ENCODE measurements at places on chromosomes 3 and 15.

- DNase-seq = no peak
Measured at GRCh38 chr3:183381179-183381578, 47.2 kb downstream of the MCF2L2 start.

DNA sequence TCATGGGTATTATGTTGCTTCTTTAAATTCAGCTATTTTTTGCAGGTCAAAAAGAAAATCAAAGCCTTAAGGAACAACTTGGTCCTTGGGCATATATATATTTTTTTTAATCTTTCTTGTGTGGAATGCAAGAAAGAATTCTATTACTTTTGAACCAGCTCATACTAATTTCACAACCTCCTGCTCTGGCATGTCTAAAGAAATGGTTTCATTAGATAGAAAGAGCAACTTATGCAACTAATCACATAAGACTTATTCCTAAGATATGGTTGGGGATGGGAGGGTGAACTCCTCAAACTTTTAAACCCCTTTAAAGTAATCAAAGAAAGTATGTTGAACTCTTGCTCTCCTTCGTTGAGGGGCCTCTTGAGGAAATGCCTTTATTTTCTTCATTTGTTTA lies 114.9 kb downstream of the GMNC start:
- no peak for DNase-seq

GRCh38 chr3:175274474-175275218 lies 415.5 kb downstream of the NAALADL2 start:
- peak; percentile 29 for DNase-seq

- DNase-seq = peak; percentile 6
Measured at GRCh38 chr3:48398701-48399386, 26.8 kb downstream of the FBXW12 start.

- peak; percentile 44 for DNase-seq
Measured at GRCh38 chr15:44710236-44711095, 657 bp downstream of the PATL2 start.

DNA sequence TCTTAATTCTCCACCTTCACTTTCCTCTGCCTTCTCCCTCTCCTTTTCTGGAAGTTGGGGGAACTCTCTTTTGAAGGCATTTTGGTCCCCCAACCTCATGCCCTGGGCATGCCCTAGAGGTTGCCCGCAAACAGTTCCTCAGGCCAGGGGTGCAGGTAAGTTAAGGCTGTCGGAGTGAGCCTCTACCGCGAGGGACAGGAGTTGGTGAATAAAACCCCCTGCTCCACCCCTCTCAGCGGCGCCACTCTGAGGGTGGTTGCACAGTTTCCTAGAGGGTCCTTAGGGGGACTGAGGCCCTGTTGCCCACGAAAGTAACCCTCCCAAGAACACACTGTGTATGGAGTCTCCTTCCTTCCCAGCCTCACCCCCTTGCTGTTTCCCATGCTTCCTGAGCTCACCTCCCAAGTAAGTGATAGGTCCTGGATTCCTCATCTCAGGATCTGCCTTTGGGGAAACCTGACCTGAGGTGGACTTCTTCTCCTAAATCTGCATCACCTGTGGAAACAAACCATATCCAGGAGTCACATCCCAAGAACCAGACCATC lies 23.1 kb upstream of the THSD4 start:
- DNase-seq = no peak

DNA sequence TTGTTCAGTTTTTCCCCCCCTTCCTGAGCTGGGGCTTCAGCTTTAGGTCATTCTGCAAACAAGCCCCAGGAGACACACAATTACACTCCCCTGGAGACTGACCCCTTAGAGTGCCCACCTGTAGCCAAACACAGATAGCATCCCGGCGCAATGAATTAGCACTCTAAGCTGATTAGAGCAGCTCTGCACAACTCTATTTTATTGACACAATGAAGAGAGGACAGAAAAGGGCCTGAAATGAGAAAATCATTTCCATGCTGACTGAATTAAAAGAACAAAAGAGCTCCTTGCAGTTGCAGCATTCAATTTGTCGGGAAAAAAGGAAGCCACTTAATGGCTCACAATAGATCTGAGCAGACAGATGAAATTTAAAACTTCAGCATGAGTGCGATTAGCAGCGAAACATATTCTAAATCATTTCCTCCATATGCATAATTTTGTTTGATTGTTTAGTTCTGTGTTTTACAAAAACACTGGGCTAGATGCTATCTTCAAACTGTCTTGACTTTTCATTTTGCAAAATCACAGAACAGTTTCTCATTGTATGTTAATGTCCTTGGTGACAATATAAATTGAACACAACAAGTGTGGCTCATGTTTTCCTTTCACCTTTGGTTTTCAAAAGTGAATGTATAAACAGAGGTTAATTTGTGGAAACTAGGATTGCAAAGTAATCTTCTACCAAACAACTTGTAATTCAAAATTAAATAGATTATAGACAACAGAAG lies 308.6 kb downstream of the MECOM start:
- DNase-seq = no peak

GRCh38 chr15:35911052-35911777 lies 365.2 kb upstream of the DPH6 start:
- no peak for DNase-seq

DNA sequence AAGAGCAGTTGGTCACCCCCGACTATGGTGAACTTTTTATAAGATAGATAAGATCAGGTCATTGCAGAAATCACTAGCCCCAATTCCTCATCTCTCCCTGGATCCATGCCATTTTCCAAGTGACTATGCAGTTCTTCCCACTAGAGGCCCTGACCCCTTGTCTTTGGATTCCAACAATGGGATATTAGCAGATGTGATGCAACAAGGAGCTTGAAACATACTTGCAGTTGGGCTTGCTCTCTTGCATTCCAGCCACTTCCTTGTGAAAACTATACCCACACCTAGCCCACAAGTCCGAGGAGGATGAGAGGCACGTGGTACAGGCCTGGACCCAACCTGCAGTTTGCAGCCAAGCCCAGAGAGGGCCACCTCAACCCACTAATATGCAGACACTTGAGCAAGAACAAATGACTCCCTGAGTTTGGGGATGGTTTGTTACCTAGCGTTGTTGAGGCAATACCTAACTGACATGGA lies 60.6 kb downstream of the SUCLG2 start:
- no peak for DNase-seq

GRCh38 chr3:11248596-11248995 lies 23.6 kb upstream of the ATG7 start:
- no peak for DNase-seq

DNA sequence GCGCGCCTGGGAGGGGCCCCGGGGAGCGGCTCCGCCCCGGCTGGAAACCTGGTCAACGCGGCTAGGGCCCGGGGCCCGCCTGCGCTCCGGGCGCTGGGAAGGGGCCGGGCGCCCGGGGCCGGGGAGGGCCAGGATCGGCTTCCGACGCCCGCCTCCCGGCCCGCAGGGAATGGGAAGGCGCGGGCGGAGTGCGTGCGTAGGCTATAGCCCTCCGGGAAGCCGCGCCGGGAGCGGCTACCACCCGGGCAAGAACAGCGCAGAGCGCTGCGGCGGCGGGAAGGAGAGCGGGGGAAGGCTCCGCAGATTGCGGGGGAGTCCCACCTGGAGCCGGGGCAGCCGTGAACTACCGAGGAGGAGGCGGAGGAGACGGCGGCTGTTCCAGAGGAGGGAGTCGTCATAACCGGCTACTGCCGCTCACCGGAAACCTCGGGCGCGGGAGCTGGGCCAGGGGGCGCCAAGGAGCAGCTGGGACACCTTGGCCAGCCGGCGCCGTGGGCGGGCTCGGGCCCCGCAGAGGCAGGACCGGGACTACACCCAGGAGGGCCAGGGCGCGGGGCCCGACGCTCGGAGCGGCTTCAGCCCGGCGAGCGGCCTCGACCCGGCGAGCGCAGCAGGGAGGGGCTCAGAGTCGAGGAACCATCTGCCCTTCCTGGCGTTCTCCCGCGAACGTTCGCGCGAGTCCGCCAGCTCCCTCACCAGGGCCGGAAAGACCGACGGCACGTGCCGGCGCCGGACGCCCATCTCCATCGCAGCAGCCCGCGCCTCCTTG lies at the start of gene EOGT:
EOGT (minus strand) TSS at position 432 of the 769 bp plus-strand sequence. CDS start 3,838 bp downstream, outside the sequence.
- peak; percentile 92 for DNase-seq

DNA sequence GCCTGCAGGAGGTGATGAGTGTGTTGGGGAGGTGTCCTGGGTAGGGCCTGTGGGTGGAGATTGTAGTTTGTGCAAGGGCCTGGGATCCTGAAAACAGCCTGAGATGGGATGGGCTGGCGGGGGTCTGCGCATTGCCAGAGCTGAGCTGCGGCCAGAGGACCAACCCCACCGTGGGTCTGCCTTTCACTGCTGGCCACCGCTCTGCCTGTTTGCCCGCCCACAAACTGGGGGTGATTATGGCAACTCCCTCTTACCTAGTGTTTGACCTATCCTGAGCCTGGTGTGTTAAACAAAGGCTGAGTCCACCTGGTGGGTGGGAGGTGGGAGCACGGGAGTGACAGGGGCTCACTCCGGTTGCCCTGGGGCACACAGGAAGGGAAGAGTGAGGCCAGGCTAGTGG lies 9.8 kb downstream of the ABTB1 start:
- DNase-seq = no peak

- no peak for DNase-seq
Measured at GRCh38 chr3:78506581-78507195, 1261.1 kb downstream of the ROBO1 start.

GRCh38 chr3:143352850-143353550 lies 233.4 kb downstream of the CHST2 start:
- no peak for DNase-seq

DNA sequence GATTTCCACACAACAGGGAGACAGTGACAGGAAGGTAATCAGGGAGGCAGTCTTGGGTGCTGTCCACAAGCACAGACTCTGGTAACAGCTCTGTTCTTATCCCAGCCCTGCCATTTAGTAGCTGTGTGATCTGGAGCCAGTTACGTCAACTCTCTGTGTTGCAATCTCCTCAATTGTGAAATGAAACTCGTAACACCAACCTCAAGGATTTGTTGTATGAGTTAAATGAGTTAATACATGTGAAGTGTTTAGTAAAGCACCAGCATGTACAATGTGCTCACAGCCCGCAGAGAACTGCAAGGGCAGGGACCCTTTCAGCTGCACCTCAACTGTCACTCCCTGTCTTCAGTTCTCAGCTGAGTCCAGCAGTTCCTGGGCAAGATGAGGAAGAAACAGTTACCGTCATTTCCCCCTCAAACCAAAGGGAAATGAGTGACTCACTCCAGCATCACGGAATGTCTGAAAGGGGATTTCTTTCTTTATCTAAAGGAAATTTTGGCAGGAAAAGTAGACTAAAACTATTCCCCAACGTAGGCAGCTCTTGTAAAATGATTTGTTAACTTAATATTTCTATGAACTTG lies 39.9 kb upstream of the MB21D2 start:
- no peak for DNase-seq

- no peak for DNase-seq
Measured at GRCh38 chr15:31932576-31932975, 97.7 kb upstream of the CHRNA7 start.

- peak; percentile 23 for DNase-seq
Measured at GRCh38 chr3:87298111-87298718, 21.8 kb upstream of the POU1F1 start.

DNA sequence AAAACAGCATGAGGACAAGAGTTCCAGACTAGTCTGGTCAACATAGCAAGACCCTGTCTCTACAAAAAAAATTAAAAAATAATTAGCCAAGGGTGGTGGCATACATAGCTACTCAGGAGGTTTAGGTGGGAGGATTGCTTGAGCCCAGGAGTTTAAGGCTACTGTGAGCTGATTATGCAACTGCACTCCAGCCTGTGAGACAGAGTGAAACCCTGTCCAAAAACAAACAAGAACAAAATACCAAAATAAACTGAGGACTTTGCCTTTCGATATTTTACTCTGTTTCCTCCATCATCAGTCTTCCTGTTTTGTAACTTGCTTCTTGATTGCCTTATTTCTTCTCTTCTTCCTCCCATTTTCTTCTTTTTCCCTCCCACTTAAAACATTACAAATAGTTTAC lies 504.4 kb downstream of the ROBO1 start:
- no peak for DNase-seq

DNA sequence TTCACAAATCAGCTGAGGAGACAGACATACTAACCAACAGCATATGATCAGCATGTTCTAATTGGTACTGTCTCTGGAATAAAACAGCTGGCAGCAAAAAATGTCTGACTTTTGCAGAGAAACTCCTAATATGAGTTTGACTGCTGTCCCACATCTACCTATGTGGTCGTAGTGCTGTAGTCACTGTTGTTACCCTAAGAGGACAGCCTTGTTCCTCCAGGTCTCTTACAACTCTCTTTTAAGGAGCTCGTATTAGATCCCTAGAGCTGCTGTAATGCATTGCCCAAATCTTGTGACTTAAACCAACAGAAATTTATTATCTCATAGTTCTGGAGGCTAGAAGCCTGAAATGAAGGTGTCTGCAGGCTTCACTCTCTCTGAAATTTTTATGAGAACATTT lies 92.1 kb downstream of the TGFBR2 start:
- no peak for DNase-seq

DNA sequence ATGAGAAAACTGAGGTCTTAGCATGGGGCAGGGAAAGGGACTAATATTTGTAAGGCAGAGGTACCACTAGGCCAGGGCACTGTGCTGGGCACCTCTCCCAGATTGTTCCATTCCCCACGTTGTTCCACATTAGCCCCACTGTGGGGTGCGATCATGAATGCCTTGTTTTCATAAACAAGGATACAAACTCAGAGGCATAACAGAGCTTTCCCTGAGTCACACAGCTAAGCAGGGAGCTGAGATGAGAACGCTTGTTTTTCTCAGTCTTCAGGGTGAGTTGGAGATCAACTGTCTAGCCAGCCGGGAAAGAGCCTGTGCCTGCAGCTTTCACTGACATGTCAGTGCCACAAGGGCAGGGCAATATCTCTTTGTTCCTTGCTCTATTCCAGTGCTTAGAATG lies 47.9 kb upstream of the ITGA11 start:
- no peak for DNase-seq

DNA sequence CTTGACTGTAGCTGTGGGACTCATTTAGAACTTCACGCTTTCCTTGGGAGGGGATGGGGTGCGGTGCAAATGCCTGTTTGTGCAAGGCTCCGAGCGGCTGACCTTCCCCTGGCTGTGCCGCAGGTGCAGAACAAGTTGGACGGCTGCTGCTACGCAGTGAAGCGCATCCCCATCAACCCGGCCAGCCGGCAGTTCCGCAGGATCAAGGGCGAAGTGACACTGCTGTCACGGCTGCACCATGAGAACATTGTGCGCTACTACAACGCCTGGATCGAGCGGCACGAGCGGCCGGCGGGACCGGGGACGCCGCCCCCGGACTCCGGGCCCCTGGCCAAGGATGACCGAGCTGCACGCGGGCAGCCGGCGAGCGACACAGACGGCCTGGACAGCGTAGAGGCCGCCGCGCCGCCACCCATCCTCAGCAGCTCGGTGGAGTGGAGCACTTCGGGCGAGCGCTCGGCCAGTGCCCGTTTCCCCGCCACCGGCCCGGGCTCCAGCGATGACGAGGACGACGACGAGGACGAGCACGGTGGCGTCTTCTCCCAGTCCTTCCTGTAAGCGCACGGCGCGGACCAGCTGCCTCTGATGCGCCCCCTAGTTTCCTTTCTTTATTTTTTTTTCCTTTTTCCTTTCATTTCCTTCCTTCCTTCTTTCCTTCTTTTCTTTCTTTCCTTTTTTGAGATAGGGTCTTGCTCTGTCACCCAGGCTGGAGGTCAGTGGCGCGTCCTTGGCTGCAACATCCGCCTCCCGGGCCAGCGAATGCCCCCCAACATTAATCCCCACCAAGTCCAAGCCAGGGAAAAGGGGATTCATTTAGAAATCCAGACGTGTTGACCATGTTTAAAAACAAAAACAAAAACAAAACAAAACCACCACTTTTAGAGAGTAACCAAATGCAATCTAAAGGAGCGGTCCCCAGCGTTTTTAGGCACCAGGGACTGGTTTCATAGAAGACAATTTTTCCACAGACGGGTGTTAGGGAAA lies 42.7 kb downstream of the EIF2AK4 start:
- DNase-seq = peak; percentile 40

Measured in GM13977 (cell line).